ENCODE measurements at places on chromosomes 3 and 15.

DNA sequence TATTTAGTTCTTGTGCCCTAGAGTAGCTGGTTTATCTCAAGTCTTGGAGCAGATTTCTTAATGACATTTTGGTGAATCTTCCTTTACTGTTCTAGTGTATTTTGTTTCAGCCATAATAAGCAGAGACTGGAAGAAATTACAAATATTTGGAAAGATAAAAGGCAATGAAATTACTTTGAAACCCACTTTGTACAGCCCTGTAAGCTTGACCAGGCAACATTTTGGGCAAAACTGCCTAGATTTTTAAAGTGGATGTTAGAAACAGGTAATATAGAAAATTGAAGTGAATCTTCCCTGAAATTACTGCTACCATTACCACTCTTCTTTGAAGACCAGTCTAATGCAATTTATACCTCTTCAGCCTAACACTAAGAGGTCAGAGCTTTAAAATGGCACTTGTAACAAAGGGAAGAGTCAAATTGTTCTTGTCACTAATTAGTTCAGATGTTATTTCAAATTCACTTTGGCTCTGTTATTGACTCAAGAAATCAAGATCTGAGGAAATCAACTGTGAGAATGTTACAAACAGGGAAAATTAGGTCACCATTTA is 589.4 kb downstream of the NLGN1 start:
- no peak for DNase-seq

- DNase-seq: no peak
These were observed 488.4 kb upstream of the UBE2E2 start for GRCh38 chr3:22714749-22715148.

- DNase-seq: no peak
These were observed 663 bp downstream of the PDCD10 start for GRCh38 chr3:167733961-167734497.

DNA sequence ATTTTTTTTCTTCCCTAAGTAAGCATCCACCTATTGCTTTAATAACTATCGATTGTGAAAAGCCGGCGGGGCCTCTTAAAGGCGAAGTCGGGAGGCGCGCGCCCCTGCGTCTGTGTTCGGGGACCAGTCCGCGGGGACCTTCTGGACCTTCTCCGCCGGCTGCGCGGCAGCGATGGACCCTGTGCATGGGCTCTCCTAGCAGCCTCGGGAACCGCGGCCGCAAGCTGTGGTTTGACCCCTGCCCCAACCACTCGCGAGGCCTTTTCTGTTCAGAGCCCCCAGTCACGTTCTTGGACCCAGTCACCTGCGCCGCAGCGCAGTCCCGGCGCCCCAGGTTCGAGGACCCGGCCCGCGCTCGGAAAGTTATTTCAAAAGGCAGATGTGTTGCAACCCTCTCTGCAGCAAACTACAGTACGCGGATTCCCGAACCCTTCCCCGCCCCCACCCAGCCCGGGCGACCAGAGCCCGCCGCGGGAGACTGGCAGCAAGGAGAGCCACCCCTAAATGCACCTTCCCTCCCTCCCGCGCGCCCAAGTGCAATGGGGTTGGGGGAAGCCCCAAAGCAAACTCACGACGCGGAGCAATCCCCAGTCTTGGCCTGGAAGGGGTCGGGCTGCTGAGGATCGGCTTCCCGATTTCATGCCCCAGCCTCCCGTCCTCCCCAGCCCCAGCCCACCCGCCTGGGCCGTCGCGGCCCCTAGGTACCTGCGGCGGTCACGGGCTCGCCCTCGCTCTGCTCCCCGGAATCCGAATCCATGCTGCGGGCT is 684 bp downstream of the TNFAIP8L3 start:
- DNase-seq: no peak

DNA sequence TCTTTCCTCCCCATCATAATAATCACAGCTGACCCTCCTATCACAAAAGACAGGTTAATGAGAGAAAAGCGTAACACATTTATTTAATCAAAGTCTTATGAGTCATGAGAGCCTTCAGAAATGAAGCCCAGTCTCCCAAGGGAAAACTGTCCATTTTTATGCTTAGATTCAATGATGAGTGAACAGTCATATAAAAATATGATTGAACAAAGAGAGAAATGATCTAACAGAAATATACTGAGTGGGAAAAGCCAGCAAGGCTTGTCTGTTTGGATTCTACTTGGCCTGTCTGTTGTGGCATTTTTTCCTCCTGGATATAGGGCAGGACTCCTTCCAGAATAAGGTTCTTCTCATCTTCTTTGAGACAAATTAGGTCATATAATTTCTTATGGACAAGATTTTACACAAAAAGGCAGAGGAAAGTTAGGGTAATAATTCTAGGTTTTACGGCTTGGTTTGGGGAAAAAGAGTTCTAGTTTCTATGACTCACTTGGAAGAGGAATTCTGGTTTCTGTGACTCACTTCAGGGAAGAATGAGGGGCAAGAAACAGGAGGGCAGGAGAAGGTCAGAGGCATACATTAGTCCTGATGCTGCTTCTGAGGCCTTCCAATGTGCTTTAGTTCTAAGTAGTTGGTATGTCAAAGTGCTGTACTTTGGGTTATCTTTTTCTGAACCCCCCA is 534.2 kb downstream of the ZIC1 start:
- peak; percentile 31 for DNase-seq

- DNase-seq: no peak
These were observed 356.4 kb upstream of the RASGRP1 start for GRCh38 chr15:38920966-38921365.

DNA sequence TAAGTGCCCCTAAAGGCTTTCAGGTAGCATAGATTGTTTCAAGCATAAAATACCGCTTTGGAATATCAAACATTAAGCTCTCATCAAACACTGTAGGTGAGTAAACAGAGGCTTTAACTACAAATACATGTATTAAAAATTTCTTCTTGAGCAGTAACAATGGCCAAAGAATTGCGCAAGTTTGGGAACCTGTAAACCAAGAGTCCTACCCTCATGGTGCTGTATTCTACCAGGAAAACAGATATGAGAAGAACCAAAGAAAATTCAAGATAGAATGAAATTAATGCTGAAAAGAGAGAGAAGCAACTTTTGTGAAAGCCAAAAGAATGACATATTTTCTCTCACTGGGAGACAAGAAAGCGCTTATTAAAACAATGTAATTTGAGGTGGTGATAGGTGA is 45.5 kb downstream of the CPNE4 start:
- no peak for DNase-seq

DNA sequence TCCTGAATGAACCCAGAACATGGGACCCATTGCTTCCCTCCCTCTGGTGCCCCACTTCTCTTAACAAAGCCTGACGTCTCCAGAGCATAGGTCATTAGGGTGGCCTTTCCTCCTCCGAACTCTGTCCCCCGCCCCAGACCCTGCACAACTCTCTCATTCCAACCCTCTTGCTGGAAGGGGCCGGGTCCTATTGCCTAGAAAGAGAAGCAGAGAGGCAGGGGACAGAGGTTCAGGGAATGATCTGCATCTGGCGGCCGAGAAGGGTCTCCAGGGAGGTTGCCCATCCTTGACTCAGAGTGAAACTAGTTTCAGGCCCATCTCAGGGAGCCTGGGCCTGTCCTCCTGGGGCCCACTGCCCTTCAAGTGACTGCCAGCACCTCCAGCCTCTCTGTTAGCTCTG is 79.0 kb downstream of the LINGO1 start:
- no peak for DNase-seq

DNA sequence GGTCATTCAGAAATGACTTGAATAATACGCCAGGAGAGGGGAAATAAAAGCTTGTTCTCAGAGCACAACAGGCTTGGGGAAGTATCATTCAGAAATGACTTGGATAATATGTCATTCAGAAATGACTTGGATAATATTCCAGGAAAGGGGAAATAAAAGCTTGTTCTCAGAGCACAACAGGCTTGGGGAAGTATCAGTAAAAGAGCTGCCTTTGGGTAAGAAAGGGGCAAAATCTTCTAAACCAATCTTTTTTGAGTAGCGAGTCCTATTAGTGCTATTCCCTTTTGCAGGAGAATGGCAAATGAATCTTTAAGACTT is 20.9 kb downstream of the GABRR3 start:
- DNase-seq: no peak

GRCh38 chr15:32651229-32651837 is 9.8 kb downstream of the SCG5 start:
- peak; percentile 63 for DNase-seq

GRCh38 chr15:92098869-92099268 is 245.4 kb downstream of the SLCO3A1 start:
- DNase-seq: peak; percentile 80

- DNase-seq: no peak
These were observed 118.3 kb downstream of the TIGIT start for GRCh38 chr3:114411811-114412803.

Measured in muscle of back (tissue), 13 donors.